ENCODE measurements at places on chromosomes 3 and 15.

- DNase-seq, result no peak
Measured at GRCh38 chr3:37162501-37163245, 11.7 kb downstream of the LRRFIP2 start.

DNA sequence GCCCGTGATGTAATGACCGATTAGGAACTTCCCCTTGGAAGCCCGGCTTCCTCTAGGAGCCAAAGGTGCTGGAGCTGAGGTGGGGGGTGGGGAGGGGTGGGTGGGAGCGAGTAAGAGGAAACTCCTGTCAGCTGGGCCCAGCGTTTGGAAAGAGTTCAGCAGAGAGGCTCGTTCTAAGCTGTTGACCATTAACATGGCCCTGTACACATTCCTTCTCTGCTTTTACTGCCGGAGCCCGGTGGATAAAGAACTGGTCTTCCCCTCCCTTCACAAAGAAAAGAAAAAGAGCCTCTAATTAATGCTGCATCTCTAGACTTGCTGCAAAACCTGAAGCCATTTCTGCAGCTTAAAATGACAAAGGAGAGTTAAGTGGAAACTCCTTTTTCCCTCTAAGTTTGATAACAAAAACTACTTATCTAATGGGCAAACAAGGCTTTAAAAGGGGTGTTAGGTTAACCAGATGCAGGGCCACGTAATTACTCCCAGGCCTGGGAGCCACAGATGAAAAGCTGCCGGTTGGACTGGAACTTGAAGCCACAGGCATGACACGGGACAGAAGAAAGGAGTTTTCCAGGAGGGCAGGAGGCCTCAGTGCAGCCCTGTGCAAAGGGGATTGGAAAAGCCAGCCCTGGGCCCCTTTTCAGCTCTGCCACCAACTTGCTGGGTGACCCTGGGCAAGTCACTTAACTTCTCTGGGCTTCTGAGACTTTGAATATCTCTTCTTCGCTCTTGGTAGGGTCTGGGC lies 71.3 kb downstream of the SMAD6 start:
- no peak for DNase-seq

DNA sequence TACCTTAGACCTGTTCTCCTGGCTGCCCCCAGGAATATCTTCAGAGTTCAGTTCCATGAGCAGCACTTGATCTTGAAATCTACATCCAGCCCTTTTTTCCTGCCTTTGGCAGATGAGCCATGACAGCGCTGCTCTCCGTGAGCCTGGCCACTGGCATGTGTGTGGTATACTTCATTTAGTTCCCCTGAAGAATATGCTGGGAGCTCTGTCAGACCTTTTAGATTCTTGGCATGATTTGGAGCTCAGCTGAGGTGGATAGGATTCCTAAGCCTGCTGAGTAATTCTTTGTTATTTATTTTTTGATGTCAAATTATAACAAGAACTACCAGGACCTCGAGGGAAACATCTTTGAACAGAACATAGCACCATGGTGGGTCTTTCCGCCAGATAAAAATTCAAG lies 121.7 kb downstream of the EDEM1 start:
- DNase-seq, result no peak

GRCh38 chr3:116035429-116035828 lies 409.9 kb downstream of the LSAMP start:
- no peak for DNase-seq

DNA sequence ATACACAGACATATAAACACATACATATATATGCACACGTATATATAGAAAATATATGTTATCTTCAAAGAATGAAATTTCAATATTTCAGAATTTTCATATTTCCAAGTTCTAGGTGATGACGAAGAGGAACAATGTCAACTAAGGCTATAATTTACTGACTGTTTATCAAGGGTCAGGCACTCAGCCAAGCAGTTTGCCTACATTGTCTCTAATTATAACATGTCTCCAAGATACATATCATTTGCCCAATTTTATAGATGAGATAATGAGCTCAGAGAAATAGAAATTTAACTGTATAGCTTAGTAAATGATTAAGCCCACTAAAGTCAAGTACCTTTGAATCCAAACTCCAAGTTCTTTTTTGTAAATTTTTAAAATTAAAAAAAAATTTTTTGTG lies 99.9 kb upstream of the PLSCR4 start:
- DNase-seq, result no peak

All from activated naive CD4-positive, alpha-beta T cell treated with anti-CD3 and anti-CD28 coated beads, Interleukin-2, amount 10 ng/mL, durations not matched to agents 7 days and 5 days (primary cell).